ENCODE measurements at places on chromosomes 1 and 21. TPM values are rescaled to one million over a fixed set of nuclear protein-coding genes. Genes with fewer than 3 reads are reported as not detected.

DNA sequence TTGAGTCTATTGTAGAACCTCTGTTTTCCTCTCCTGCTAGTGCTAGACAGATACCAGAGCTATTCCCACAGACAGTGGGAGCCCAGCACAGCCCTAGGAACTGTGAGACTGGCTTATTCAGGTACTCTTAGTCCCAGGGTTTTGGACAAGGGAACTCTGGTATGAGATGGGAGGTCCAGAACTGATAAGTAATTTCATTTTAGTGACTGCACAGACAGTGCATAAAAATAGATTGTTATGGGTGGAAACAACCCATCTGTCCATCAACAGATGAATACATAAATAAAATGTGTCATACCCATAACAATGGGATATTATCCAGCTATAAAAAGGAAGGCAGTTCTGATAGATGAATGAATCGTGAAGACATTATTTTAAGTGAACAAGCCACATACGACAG, 9.0 kb downstream of the EPS8L3 start:
- DNase-seq, result no peak

- DNase-seq, result no peak
These were observed 16.1 kb downstream of the FH start for GRCh38 chr1:241503444-241503843.

GRCh38 chr1:29851691-29852090, 615.4 kb downstream of the PTPRU start:
- DNase-seq, result no peak

GRCh38 chr1:245121523-245121922, 33.3 kb upstream of the KIF26B start:
- DNase-seq, result no peak

- no peak for DNase-seq
These were observed 51.1 kb downstream of the SLC44A5 start for GRCh38 chr1:75559800-75560199.

DNA sequence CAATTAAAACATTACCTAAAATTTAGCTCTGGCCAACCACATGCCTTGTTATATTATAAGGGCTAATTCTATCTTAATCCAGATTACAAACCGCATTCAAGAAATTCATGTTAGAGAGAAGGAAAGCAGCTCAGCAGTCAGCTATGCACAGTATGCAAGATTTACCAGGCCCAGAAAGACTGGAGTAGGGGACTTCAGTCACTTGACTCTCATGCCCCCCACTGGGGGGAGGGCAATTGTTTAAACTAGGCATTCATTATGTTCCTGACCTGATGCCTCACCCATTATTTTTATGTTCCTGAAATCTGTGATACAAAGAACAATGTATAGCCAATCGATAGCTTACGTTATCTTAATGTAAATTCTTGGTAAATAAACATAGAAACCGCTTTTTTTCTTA, 96.9 kb downstream of the ZNF644 start:
- no peak for DNase-seq

DNA sequence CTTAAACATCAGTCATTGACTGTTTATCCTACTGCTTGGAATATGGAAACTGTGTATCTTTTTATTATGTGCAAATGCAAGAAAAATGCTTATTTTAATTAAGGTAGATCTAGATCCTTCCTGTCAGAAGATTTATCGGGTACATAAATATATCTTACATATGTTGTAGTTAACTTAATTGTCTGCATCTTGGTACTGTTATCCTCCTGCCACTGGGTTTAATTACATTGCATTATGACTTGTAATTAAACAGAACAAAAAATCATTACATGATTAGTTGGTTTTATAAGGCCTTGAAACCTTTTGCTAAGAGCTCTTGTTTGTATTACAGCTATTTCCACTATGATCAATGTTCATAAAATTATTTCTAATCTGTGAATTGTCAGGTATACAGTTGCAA, 211.2 kb downstream of the PTGER3 start:
- no peak for DNase-seq

- DNase-seq, result peak; percentile 21
These were observed 553 bp downstream of the PTGER3 start for GRCh38 chr1:71046891-71047634.

DNA sequence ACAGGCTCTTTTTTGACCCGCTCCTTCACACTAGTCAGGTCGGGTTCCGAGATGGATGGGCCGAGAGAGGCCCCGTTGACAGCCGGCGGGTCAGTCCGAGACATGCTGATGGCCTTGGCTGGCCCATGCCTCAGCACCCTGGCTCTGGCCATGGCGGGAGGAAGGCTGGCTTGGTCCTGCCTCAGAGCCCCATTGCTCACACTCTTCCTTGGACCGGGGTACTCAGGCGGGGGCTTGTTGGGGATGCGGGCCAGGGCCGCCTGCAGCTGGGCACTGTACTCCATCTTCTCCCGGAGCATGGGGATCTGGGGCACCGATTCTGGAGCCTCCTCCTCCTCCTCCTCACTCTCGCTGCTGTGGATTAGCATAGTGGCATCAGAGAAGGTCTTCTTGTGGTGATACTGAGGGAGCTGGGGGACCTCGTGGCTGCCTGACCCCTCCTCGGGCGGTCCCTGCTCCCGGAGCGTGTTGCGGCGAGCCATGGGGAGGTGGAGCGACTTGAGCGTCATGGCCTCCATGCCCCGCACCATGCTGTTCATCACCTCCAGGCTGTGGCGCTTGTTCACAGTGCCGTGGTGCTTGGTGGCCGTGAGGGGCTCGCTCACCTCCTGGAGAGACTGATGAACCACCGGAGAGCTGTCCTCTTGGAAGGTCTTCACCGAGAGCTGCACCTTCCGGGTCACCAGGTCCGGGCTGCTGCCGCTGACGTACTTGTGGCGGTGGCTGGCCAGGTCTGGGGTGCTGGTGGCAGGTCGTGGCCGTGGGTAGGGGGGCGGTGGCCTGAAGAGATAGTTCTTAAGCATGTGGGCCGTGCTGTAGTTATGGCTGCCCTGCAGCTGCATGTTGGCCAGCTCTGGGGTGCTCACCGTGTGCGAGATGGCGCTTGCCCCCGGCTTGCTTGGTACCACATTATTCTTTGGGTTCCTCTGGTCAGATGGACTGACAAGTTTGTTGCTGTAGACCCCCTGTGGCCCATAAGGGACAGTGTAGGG, 102.7 kb downstream of the SMYD2 start:
- no peak for DNase-seq

DNA sequence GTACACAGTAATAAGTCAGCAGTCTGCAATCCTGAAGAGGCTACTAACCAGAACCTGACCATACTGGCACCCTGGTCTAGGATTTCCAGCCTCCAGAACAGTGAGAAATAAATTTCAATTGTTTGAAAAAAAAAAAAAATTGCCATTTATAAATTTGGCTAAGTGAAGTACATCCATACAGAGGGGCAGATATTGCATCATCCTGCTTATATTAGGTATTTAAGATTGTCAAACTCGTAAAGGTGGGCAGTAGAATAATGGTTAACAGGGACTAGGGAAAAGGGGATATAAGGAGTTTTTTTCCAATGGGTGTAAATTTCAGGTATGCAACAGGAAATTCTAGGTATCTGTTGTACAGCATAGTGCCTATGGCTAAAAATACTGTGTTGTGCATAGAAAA, 1250.9 kb downstream of the BRINP3 start:
- DNase-seq, result no peak

GRCh38 chr1:193625255-193625654, 438.8 kb upstream of the B3GALT2 start:
- no peak for DNase-seq

DNA sequence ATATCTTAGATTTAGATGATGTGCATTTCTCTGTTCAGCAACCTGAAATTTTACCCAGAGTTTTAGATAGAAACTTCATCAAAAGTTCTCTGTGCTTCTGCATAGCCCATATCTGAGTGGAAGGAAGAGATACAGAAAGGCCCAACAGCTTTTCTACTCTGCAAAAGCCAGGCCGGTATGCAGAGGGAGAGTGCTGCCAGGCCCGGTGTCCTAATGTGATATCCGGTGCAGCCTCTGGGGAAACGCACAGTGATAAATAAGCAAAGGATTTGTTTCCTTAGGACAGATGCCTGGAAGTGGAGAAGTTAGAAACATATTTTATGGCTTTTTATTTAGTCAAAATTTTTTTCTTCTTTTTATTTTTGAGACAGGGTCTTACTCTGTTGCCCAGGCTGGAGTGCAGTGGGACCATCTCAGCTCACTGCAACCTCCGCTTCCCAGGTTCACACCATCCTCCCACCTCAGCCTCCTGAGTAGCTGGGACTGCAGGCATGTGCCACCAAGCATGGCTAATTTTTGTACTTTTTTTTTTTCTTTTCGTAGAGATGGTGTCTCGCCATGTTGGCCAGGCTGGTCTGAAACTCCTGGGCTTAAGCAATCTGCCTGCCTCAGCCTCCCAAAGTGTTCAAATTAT, 145.8 kb downstream of the PATJ start:
- no peak for DNase-seq

DNA sequence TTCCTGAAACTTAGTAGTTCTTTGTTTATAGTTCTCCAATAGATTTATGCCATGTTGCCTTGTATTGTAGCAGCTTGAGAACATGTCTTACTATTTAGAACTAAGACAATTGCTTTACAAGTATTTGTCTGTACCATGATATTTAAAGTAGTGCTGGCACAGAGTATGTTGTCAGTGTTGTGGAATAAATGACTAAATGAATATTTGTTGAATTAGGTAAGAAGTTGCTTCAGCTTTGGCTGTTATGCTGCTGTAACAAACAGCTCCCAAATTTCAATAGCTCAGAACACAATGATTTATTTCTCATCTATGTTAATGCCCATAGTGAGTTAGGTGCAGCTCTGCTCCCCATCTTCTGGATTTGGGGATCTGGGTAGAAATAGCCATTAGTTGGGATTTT, 90.2 kb upstream of the VCAM1 start:
- DNase-seq, result no peak

- DNase-seq, result no peak
These were observed 92.6 kb upstream of the TMPRSS2 start for GRCh38 chr21:41600556-41600955.

DNA sequence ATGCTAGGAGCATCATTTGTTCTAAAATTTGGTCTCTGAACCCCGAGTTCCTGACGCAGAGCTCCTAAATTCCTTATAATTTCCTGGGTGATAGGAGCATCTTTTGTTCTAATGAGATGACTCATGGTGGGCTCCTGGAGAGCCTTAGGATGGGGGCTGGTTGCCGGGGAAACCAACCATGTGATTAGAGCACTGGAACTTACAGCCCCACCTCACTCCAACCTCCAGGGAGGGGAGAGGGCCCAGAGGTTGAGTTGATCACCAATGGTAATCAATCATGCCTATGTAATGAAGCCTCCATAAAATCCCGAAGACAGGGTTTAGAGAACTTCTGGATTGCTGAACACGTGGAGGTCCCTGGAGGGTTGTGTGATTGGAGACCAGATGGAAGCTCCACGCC, 7.7 kb downstream of the SHISAL2A start:
- DNase-seq, result no peak

DNA sequence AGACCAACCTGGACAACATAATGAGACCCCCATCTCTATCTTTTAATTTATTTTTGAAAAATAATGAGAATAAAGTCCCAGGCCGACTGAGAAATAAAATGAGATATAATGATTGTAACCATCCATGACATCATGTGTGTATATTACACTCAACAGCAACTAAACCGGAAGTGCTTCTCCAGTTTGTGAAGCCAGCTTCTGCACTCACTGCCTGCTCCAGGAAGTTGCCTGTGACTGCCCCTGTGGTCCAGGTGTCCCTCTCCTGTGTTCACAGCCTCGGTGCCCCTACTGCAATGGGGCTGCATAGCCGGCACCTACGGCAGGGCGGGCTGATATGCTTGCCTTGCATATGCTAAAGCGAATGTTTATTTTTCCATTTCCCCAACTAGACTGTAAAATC, 68.3 kb downstream of the SSBP3 start:
- no peak for DNase-seq

- no peak for DNase-seq
These were observed 68.7 kb downstream of the DNTTIP2 start for GRCh38 chr1:93810316-93810715.

DNA sequence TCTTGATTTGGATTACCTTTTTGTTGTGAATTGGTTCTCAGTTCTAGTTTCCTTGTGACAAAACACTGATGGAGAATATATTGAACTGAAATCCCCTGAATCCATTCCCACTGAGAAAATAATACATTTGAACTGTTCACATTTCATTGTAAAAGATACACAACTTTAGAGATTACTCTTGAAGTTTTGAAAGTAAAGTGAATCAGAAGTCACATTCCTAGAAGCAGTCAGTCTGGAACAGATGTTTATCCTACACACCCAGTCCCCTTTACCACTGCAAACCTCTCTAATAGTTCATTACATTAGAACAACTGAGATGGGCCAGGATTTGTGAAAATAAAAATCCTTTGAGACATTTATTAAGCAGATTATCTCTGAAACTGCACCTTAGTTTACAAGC, 3.4 kb downstream of the RERE start:
- no peak for DNase-seq

GRCh38 chr1:52725903-52726264, 369 bp upstream of the ZYG11B start:
- no peak for DNase-seq

DNA sequence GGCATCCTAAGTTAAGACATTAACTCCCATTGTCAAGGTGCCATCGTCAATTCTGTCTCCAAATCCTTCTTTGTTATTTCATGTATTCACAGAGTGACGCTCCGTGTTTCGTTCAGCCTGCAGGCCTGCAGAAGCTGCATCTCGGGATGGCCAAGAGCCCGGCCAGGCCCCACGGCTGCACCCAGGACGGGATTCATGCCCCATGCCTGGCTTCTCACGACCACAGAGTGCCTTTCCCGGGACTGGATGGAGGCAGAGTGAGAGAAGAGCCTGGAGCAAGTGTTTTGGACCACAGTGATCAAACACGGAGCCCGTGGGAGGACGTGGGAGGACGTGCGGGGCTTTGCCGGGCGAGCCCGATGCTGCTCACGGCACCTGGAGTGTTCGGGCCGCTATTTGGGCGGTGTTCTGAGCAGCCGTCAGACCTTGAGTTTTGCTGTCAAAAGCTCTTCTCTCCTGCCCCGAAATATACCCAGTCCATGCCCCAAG, 56.8 kb downstream of the COL6A1 start:
- DNase-seq, result no peak

GRCh38 chr1:51168936-51169335, 66.9 kb downstream of the C1orf185 start:
- no peak for DNase-seq

Gene KRTAP22-2
- total RNA-seq, result not detected

Gene LAMC2
- total RNA-seq, result not detected

Gene SETSIP
- total RNA-seq, result 0.37 TPM

Gene FLG2
- not detected for total RNA-seq

Gene ZNF281
- total RNA-seq, result 20.4 TPM

Gene AMY1A
- not detected for total RNA-seq
